Renal pelvis (tissue), 12 donors: ENCODE measurements at places on chromosomes 12 and 14. TPM values are rescaled to one million over a fixed set of nuclear protein-coding genes. Genes with fewer than 3 reads are reported as not detected.

GRCh38 chr14:32370714-32371113 is 41.6 kb downstream of the AKAP6 start:
- no peak for DNase-seq

- DNase-seq = no peak
These were observed 108.5 kb downstream of the DICER1 start for GRCh38 chr14:95048771-95049312.

DNA sequence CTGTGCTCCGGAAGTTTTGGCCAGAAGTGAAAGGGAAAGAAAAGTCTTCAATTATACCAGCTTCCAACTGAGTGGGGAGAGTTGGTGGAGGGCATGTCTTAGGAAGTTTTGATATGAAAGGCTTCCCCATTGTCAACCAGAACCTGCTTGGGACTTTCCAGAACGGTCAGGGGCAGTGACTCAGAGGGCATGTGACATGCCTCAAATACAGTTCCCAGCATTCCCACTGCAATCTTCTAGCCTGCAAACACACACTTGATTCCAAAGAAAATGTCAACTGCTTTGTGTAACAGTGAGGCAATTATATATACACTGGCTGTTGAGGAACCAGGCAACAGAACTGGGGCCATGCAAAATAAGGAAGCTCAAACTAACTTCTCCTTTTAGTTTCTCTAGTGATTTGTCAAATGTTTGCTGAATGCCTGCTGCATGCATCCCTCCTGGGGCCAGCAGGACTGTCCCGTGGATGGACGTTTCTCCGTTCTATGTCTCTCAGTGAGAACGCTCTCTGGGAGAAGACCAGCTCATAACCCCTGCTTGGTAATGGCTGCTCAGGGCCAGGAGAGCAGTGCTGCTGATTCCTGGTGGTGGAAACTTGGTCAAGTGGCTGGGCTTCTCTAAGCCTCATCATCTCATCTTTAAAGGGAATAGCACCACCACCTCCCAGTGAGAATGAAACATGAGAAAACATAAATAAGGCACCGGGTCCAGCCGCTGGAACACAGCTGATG is 18.3 kb downstream of the SLC25A47 start:
- no peak for DNase-seq

DNA sequence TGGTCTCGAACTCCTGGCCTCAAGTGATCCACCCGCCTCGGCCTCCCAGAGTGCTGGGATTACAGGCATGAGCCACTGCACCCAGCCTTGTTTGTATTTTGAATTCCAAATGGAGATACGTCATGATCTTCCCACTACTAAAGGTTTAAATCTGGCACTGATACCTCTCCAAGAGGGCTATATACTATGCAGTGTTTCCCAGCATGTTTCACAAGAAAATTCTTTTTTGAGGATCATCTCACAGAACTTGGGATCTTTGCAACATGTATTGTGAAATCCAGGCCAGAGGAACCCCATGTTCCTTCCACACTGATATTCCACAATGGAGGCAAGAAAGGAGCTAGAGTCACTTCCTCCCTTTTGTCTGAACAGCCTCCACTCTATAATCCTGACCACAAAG is 112.7 kb downstream of the NT5DC3 start:
- no peak for DNase-seq

GRCh38 chr12:122403115-122403770 is 19.2 kb downstream of the CLIP1 start:
- DNase-seq = no peak

GRCh38 chr14:85501751-85502150 is 28.2 kb upstream of the FLRT2 start:
- DNase-seq = no peak

GRCh38 chr12:28209782-28210181 is 19.5 kb downstream of the CCDC91 start:
- DNase-seq = no peak

DNA sequence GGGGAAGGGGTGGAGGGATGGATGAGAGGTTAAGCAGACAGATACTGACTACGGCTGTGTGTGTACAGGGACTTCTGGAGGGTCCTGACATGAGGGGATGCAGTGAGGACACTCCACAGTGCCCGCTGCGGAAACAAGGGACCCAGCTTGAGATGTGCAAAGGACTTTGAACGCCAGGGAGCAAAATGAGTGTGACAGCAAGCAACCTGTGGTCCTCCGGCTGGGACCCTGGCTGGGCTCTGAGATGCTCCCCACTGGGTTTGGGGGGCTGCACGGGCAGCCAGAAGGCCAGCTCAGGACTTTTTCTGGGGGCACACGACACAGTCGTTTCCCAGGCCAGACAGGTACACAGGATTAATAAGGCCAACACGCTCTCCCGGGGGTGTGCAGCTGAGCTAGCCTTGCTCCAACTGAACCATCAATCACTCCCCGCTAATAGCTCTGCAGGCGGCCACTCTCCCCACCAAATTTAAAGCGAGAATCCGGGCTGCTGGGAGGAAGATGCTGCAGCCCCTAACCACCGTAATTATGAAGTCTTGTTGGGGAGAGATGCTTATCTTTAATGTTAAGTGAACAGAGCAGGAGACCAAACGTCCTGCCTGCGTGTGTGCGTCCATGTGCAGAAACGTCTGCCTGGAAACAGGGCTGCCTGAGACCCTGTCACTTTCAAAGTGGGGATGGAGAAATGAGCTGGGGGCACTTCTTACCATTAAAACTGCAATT is 51.6 kb upstream of the DLK1 start:
- DNase-seq = no peak

GRCh38 chr14:77804592-77804991 is 4.7 kb downstream of the ADCK1 start:
- DNase-seq = no peak

DNA sequence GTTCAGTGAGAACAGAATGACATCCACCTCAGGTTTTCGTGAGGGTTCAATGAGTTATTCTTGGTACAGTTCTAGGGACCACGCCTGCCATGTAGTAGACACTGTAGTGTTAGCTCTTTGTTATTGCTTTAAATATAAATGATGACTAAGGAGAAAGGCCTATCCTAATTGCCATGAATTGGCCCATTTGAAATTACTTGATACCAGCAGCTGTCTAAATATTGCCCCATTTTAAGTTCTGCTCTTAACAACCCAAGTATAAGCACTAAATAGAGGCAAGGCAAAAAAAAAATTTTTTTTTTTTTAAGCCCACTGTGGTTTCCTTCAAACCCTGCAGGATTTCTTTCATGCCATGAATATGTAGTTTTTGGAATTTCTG is 84.5 kb downstream of the BORCS5 start:
- DNase-seq = no peak

GRCh38 chr12:93109551-93110203 is 180.6 kb upstream of the EEA1 start:
- DNase-seq = peak; percentile 52

SIX4 gene
- 6.4 TPM for polyA plus RNA-seq

OLR1 gene
- polyA plus RNA-seq = 1.3 TPM

SMAGP gene
- 19.6 TPM for polyA plus RNA-seq

CLEC6A gene
- 0.07 TPM for polyA plus RNA-seq

SERPINA1 gene
- 81.3 TPM for polyA plus RNA-seq
